ENCODE measurements at places on chromosomes 12 and 14.

DNA sequence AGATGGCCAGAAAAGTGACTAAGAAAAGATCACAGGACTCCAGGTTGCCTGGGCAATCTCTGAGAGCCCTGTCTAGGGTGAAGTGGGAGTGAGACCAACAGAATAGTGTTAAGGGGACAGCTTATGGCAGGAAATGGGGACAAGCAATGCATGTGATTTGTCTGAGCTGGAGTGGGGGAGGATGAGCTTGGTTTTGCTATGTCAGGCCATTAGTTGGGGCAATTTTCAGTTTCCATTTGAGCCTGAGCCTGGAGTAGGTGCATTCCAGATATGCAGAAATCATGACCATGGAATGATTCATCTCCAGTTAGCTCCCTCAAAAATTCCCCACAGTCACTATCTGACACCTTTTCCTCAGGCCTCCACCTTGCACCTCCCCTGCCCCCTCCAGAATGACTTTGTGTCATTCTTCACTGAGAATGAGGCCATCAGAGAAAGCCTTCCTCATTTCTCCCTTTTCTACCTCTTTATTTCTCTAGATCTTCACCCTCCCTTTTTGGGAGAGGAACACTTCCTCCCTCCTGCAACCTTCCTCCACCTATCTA lies 150.9 kb upstream of the PLEKHG7 start:
- DNase-seq = no peak

- DNase-seq = no peak
These were observed 28.5 kb downstream of the CPM start for GRCh38 chr12:68904351-68904962.

DNA sequence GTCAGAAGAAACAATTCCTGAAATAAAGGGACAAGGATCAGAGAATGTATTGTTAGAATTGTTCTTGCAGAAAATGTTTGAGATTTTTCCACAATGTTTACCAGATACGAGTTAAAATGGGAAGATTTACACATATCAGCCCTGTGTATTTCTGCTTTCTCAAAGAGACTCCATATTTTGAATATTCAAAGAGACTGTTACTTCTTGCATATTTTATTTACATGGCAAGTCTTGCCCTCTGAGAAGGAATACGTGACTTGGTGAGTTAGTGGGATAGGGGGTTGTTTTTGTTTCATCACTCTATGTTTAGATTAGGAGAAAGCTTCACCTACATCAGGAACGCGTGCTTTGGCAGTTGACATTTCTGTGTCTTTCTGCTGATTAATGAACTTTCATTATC lies 56.1 kb upstream of the ZDHHC17 start:
- DNase-seq = no peak

GRCh38 chr14:100322138-100322957 lies 791 bp upstream of the SLC25A47 start:
- DNase-seq = no peak

DNA sequence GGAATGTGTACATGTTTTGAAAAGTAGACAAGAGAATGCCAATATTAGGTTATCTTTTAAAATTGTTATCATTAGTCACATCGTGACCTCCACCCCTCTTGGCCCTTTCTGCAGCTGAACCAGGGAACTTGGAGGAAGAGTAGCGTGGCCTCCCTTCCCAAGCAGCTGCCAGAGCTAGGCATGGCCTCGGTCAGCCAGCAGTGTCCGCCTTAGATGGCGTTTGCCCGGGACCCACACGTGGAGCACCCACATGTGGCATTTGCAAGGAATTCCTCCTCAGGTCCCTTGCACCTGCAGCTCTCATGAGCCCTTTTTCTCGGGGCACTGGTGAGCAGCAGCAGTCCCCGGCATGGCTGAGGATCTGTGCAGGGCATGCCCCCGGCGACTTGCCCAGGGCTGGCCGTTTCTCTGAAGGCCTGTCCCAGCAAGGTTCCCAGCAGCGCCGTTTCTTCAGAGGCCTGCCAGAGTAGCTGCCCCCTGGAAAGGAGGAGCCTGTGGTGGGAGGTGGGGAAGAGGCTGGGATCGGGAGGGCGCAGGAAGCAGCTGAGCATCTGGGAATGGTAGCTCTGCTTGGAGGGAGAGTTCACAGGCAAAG lies 10.8 kb downstream of the JDP2 start:
- DNase-seq = no peak

GRCh38 chr14:91284146-91284790 lies 39.8 kb upstream of the GPR68 start:
- DNase-seq = no peak

DNA sequence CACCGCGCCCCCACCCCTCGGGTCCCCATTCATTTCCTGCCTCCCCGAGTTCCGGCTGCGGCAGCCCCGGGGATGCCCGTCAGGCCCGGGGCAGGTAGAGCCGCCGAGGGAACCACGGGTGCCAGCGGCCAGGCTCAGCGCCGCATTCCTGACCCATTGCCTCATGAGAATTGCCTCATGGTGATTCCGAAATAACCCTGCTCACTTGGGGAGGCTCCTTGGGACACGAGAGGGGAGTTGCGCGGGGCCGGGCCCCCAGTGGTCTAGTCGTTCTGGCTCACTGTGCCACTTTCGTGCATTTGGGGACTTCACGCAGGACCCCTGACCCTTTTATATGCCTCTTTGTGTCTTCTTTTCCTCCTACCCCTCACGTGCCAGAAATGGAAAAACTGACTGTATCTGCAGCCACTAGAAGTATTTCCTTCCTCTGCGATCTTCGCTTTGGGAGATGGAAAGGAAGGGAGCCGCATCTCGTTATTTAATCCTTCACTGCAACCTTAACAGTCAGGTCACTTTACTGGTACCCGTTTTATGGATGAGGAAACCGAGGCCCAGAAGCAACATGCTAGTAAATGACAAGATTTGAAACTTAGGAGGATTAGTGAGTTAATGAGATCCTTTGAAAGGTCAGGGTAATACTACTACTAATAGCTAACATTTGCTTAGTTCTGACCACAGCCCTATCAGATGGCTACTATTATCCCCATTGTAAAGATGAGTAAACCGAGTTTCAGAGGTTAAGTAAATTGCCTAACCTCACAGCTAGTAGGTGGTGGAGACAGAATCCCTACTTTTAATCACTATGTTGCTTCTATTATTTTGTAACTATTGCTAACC lies 768 bp downstream of the PTPN11 start:
- no peak for DNase-seq

- peak; percentile 15 for DNase-seq
These were observed 61.6 kb downstream of the SH2B3 start for GRCh38 chr12:111467092-111467856.

- DNase-seq = no peak
These were observed 47.4 kb downstream of the AVPR1A start for GRCh38 chr12:63103494-63104131.

DNA sequence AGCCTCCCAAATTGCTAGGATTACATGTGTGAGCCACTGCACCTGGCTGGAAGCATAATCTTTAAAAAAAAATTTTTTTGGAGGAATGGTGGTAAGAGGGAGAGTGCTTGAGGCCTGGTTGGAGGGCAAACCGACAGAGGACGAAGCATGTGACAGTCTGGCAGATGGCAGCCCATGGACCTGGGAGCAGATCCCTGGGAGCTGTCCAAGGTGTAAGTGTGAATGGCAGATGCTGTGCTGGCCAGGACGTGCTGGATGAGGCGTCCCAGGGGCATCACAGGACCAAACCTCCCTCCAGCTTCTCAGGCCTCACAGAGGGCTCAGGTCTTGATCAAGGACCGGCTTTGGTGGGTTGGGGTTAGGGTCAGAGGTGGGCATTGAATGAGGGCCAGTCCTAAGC lies 128.4 kb upstream of the NCOR2 start:
- no peak for DNase-seq

DNA sequence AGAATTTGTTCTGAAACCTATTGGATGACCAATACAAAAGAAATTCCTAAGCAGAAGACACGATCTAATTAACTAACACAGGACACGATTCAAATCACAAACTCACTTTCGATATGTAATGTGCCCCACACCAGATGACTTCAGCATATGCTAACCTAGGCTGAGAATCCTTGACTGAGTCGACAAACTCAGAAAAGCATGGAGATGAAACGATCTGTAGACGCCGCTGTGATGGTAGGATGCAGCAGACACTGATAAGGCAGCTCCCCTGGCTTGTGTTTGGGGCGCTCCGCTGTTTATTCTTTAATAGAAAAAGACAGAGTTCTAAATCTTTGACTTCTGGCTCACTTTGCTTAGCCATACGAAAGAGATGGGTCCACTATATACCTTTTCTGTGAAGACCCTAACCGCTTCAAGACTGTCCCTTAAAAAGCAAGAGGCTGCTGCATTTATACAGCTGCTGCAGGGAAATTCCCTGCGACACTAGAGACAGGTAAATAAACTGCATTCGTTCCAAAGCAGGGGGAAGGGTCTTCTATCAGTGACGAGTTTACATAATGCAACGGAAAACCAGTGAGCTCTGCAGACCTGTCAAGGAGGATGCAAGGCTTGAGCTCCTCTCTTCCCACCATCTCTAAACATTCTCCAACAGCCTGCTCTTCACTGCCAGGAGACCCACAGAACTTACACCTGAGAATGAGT lies 929 bp downstream of the CHD8 start:
- DNase-seq = peak; percentile 14

DNA sequence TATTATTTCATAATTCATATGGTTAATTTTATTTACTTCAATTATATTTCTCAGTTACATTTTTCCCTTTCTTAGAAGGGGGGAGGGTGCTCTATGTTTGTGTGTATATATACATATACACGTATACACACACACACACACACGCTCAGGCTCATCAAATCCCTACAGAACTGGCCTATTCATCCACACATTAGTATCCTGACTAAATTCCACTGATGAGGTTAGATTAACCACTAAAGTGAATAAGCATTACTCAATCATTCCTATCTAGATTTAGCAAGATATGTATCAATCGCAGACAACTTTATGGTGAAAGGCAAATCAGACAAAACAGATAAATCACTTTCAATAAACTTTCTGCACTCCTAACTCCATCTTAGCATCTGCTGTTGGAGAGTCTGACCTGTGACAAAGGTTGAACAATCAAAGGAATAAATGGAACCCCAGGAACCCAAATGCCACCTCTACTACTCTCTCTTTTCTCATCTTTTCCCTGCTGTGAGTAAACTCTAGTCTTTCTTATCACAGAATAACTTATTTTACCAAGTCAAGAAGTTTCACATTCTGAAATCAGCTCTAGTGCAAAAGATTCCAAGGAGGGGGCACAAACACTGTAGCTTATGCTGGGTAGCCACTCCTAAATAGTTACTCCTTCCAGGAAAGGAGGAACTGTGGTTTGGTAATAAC lies 67.6 kb downstream of the RALGAPA1 start:
- DNase-seq = no peak

DNA sequence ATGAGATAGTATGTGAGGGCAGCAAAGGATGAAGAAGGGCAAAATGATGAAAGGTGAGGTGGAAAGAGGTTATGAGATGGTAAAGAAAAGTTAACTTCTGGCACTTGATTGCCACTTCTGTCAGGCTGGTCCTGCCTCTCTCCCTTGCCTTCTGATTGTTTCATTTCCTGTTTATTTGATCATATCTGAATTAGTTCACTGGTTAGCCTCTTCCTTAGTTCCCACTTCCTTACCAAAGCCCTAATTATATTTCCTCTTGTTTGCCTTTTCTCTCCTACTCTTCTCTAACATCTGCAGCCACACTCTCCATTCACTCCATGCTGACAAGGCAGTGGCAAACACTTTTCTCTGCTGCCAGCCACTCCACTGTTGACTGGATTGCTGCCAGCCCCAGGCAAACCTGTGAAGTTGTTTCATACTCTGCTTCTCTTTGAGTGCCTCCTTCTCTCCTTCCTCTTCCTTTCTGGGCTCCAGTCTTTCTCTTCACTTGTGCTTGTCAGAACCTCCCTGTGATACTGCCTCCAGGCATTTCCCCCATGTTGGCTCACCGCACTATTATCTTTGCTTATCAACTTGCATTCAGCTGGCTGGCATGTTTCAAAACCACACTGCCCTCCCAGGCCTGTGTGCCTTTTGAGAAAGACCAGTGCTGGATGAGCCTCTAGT lies 8.1 kb downstream of the PNP start:
- no peak for DNase-seq

- DNase-seq = no peak
These were observed 4.3 kb downstream of the RNASE1 start for GRCh38 chr14:20798318-20798717.

DNA sequence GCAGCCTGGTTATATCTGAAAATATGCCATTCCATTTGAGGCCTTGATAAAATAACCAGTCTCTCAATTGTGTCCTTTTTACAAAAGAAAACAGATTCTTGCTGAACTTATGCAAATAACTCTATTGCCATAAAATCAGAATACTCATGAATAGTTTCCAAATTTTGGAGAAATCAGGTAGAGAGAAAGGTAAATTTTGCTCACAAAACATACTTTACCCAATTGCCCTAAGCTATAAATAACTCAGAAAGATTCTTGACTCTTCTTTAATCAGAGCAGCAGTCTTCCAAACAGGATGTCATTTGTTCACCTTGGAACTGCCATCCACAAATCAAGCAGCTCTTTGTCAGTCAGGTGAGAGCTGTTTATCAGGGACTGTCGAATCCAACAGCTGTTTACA lies 12.6 kb downstream of the ZNF26 start:
- DNase-seq = no peak

GRCh38 chr12:29782285-29782870 lies 1.4 kb downstream of the TMTC1 start:
- DNase-seq = no peak

GRCh38 chr14:49134940-49135339 lies 451.2 kb downstream of the RPS29 start:
- DNase-seq = no peak

DNA sequence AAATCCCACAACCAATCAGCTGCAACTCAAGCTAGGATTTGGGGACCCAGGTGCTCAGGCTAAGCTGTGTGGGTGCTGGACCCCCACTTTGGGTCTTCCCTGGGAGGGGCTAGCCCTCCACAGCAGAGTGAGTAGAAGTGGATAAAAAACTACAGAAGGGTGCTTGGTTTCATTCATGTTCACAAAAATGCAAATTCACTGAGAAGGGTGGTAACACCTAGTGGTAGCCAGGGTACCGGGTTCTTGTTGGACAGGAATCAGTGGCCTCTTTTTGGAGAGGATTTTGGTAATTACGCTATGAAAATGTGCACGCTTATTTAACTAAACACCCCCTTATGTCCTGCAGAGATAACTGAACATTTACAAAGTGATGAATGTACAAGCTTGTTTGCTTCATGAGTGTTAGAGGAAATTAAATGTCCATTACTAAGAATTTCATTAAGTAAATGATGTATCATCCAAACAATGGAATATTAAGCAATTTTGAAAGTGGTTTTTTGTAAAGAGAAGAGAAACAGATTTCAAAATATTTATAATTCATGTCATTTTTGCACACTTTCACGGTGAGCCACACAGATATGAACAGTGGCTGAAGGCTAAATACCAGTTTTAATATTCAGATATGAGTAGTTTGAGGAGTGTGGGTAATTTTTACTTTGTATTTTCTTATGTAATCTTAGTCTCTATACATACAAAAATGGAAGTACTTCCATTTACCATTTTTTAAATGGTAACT lies 78.3 kb downstream of the DDX51 start:
- DNase-seq = no peak

- no peak for DNase-seq
These were observed 9.1 kb upstream of the NEMF start for GRCh38 chr14:49861699-49862088.

DNA sequence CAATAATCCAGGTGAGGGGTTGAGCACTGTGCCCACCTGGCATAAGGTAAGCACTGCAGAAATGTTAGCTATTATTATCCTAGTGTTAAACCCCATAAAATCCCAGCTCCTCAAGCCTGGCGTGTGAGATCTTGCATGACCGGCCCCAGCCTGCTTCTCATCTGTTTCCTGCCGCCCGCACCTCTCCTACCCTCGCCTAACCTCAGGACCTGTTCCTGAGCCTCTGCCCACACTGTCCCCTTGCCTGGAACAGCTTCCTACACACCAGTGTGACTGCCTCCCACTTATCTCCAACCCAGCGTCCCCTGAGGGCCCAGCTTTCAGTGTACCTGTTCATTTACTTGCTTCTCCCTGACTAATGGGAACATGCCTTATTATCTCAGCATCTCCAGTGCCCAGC lies 24.7 kb downstream of the ISCA2 start:
- DNase-seq = peak; percentile 86
